Activated B cell treated with CpG ODN at 0.5 μM for 24 hours (primary cell): ENCODE measurements at places on chromosomes 3 and 15.

DNA sequence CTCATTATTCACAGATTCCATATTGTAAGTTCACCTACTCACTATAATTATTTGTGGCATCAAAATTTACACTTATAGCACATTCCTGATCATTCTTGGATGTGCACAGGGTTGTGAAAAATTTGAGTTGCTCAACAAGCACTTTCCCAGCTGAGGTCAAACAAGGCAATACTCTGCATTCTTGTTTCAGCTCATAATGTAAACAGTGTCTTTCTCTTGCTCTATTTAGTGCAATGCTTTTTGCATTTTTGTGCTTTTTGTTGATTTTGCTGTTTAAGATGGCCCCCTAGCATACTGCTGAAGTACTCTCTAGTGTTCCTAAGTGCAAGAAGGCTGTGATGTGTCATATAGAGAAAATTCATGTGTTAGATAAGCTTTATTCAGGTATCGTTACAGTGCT is 66.7 kb upstream of the TNIK start:
- no peak for DNase-seq

- DNase-seq: no peak
Measured at GRCh38 chr3:11132861-11133260, 21.4 kb upstream of the HRH1 start.

- no peak for DNase-seq
Measured at GRCh38 chr15:76204916-76205460, 106.3 kb downstream of the ETFA start.

GRCh38 chr3:10219737-10220136 is 28.5 kb upstream of the TATDN2 start:
- DNase-seq: no peak

- DNase-seq: no peak
Measured at GRCh38 chr3:134348524-134348923, 25.7 kb downstream of the AMOTL2 start.

DNA sequence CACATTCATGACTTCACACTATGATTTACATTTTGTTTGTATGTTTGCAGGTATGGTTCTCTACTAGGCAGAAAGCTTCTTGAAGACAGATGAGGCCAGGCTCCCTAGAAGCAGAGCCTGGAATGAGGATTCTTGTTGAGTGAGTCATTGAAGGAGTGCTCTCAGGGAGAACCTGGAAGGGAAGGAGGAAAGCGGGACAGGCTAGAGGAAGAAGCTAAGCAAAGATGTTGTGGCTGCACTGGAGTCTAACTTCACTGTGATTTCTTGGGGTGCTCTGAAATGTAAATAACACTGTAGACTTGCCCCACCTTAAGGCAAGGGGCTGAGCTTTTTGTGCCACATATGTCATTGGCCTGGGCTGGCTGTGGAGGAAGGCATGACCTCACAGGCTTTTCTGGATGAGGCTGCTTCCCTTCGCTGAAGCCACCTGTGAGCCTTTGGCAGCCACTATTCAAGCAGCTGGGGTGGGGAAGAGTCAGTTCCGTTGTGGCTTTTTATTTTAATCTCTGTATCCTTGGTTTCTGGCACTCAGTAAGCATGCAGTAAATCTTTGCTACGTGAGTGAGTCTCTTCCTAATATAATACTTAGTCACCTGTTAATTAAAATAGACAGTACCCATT is 307.3 kb downstream of the SV2B start:
- DNase-seq: no peak

DNA sequence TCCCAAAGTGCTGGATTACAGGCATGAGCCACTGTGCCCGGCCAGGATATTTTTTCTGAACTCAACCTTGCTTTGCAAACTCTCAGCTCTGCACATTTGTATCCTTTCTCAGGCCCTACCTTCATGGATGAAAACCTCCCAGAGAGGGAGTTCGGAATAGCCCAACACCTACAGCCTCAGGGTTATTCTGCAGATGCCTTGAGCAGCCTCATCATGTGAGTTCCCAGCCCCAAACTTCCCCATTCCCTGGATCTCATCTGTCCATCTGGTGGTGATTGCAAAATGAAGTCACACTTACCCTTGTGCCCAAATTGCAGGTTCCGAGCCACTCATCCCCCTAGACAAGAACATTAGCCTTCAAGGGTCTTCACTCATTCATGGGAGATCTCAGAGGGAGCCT is 39.9 kb upstream of the KLHL25 start:
- DNase-seq: no peak

- no peak for DNase-seq
Measured at GRCh38 chr3:37787153-37787867, 74.4 kb upstream of the CTDSPL start.

DNA sequence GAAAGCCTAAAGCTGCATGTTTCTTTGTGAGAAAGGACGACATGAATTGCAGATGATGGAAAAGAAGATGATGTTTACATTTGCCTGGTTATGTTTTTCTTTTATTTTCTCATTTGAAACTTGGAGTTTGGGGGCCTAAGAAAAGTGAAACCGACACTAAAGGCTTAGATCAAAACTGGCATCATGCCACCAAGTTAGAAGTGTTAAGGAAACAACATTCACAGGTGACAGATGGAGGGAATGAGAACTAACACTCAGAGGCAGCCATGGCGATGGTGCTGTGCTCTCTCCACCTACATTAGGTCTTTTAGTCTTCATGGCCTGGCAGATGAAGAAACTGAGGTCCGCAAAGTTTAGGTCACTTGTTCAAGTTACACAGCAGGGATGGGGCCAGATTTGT is 923.6 kb downstream of the TUSC7 start:
- DNase-seq: no peak

DNA sequence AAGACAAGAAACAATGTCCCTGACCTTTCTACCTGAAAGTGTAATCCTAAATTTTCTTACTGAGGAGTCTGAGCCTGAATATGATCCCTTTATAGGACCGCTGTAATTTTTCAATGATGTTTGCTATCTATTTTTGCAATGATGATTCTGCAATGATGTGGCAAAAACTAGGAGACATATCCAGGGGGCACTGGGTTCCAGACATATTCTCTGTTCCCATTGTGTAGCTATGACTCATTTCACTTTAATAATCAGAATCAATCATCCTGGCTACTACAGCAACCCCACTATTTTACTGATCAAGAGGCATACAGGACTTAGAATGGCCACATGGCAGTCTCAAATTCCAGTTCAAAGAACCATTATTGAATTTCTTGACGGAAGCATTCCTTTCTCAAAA is 85.9 kb downstream of the AQR start:
- DNase-seq: no peak
